ENCODE measurements at places on chromosomes 16 and 17.

DNA sequence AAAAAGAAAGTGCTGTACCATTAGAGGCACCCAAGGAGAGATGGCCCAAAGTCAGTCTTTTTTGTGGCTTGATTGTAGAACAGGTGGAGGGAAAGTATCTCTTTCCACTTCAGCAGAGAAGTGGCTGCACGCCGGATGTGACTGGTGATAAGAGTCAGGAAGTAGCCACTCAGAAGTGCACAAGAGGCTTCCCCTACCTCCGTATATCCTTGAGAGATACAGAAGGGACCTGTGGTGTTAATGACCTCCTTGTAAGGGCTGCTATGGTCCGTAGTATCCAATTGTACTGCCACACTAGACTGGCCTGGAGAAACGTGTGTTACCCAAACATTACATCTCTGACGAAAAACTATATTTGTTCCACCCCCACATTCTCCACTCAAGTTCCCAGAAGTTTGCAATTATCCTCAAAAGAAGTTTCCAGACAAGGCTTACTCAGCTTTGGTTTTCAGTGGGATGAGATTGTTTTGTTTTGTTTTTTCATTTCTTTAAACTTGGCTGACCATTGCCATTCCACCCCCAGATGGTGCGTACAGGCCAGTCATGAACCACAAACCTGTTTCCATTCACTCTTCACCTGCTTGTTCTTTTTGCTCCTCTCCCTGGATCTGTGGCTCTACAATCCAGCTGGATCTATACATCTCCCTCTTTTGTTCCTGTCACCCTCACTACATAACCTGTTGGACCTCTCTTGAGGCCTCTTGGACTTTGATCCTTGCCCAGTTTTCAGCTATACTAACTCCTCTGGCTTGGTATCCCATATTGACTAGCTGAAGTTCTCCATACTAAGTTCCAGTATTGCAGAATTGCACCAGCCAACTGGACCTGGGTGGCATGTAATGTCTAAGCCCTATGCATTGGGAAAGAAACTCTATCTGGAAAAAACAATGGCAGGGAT, 20.7 kb upstream of the MED13 start:
- no peak for DNase-seq

GRCh38 chr17:39563476-39563875, 44.2 kb downstream of the NEUROD2 start:
- no peak for DNase-seq

DNA sequence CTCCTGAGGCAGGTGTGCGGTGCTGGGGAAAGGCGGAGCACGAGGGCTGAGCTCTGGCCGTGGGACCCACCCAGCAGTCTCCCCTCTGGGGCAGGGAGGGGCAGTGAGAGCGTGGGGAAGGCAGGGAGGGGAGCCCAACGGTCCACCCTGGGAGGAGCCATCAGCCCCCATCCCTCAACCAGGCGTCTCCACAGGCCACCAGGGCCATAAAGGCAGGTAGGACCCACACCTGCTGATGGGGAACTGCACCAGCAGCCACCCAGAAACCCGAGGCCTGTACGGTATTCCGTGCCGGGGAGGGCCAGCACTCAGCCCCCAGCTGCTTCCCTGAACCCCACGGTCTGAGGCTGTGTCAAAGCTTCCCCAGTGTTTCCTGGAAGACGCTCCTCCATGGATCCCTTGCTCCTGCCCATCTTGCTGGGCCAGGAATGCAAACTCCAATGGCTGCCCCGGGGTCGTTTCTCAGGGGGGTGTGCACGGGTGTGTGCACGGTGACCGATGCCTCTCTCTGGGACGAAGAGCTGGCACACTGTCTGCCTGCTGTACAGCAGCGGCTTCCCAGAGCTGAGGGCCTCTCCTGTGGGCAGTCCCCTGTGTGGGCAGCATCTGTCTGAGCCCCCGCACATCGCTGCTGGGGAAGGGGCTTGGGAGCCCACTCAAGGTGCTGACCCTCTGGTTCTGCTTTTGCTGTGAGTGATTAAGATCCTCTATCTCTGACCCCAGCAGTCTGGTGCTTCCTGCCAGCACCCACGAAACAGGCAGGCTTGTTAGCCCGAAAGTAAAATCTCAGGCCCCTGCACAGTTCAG, 17.2 kb upstream of the METRNL start:
- DNase-seq, result no peak

GRCh38 chr16:801584-802363, 1.2 kb upstream of the GNG13 start:
- DNase-seq, result no peak

- DNase-seq, result peak; percentile 53
These were observed 14.3 kb downstream of the KPNB1 start for GRCh38 chr17:47663912-47664623.

- no peak for DNase-seq
These were observed 30.5 kb downstream of the CYTH1 start for GRCh38 chr17:78751447-78752161.

DNA sequence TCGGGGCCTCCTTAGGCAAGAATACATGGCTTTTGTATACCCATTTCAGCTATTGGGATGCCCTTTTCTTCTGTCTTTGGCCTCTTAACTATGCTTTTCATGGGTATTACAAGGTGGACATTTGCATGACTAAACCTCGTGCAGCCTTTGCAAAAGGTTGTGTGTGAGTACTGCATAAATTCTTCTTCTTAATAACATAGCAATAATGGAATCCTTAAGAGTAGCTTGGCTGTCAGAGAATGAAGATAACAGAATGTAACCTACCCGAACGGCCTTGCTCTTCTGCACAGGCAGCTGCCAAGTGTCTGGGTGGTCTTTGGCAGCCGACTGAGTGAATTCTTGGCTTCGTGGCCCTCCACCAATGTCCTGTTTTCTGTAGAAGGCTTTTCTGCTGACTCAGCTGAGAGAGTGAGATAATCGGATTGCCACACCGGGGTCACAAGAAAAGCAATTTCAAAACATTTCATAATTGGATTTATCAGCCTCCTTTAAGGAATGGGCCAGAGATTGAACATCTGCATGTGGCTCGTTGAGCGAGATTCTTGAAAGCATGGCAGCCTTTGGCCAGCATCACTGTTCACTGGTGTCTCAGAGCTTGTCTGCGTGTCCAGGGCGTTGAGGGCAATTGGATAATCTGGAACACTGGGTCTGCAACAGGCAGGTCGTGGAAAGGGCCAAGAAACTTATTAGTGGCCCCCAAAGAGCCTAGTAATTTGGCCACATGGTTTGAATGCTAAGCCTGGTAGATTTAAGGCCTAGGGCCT, 13.4 kb downstream of the IRF8 start:
- no peak for DNase-seq

DNA sequence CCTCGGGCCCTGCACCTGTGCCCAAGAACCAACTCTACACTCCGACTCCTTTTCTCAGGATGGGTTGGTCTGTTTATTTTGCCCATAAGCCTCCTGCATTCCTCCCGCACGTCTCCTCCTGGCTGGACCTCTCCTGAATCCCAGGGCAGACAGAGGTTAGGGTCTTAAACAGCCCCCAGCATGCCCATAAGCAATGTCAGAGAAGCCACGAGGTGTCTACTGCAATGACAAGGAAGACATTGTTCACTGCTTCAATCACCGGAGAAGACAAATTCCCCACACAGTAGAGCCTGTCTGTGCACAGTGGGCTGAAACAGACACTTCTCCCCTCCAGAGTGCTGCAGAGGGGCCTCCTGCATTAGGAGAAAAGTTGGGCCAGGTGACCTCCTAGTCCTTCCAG, 230.6 kb upstream of the RPL38 start:
- DNase-seq, result no peak

DNA sequence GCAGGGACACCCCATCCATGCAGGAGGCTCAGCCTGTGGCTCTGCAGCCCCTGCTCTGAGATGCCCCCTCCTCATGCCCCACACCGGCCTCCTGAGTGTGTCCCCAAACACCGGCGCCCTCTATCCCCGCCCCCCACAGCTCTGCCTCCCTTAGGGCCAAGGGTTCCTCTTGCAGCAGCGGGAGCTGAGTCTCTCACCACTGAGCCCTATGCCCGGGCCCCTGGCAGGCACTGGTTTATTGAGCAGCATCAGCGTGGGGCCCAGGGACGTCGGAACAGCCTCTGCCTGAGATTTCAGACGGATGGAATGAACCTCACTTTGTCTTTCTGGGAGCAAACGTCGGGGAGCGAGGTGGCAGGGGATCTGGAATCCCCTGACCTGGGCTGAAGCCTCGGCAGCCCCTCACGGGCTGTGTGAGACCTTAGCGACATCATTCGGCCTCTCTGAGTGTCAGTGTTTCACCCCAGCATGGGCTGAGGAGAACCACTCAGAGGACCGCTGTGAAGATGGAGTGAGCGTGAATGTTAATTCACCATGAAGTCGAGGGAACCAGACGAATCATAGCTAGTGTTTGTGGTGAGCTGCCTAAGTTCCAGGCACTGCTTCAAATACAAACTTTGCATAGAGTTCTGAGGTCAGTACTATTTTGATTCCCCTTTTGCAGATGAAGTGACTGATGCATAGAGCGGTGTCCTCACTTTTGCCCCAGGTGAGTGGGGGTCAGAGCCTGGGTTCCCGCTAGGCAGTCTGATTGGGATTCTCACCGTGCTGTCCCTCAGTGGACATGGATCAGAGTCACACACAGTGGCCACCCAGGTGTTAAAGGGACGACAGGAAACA, 5.3 kb upstream of the C16orf74 start:
- peak; percentile 81 for DNase-seq

DNA sequence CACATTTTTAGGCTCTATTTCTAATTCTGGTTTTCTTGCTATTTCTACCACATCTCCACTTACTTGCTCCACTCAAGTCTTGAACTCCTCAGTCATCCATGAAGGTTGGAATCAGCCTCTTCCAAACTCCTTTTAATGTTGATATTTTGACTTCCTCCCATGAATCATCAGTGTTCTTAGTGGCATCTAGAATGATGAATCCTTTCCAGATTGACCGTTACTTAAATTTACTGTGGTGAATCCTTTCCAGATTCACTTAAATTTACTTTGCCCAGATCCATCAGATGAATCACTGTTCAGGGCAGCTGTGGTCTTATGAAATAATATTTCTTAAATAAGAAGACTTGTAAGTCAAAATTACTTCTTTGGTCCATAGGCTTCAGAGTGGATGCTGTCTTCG, 32.4 kb downstream of the CLTC start:
- DNase-seq, result no peak

- DNase-seq, result peak; percentile 76
These were observed 1.5 kb upstream of the NPTX1 start for GRCh38 chr17:80477647-80478478.

DNA sequence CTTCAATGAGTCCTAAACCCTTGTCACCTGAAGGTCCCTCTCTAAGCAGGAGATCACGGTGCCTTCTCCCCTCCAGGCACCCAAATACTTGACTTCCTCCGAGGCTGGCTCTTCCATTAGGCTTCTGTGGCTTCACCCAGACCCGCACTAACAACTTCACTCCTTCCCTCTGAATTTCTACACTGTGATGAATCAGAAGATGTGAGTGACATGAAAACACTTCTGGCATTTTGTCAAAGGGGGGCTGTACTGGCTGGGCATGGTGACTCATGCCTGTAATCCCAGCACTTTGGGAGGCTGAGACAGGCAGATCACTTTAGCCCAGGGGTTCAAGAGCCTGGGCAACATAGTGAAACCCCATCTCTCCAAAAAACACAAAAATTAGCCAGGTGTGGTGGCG, 72.6 kb upstream of the CNEP1R1 start:
- DNase-seq, result no peak

GRCh38 chr16:86821895-86822294, 243.5 kb downstream of the FOXL1 start:
- DNase-seq, result no peak

DNA sequence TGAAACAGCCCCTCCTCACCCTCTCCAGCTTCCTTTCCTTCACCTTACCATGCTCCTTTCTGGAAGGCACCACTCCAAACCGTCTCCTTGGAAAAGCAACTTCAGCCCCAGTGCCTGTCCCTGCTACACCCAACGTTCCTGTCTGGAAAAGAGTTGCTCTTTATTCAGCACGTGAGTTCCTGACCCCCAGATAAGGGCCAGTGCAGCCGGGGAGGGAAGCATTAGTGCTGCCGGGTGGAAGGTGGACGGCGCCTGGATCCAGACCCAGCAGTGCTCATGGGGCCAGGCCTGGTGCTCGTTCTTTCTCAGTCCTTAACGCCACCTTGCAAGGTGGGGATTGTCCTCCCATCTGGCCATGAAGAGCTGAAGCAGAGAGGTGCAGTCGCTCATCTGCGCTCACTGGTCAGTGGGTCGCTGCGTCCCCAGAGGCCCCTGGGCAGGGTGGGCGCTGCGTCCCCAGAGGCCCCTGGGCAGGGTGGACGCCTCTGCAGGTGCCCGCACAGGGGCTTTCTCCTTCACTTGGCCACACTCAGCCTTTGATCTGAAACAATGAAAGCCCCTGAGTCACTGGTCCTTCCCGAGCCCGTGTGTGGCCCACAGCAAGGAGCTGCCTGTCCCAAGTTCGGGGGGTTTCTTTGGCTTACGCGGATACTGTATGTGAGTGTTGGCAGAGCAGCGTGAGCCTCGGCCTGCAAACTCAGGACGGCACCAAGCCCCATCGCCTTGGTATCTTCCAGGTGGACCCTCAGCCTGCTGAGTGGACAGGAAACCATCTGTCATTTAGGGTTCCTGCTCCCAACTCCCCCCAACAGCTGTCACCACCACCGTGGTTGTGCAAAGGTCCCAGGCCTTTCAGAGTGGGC, 117.1 kb downstream of the SEC14L1 start:
- DNase-seq, result no peak

DNA sequence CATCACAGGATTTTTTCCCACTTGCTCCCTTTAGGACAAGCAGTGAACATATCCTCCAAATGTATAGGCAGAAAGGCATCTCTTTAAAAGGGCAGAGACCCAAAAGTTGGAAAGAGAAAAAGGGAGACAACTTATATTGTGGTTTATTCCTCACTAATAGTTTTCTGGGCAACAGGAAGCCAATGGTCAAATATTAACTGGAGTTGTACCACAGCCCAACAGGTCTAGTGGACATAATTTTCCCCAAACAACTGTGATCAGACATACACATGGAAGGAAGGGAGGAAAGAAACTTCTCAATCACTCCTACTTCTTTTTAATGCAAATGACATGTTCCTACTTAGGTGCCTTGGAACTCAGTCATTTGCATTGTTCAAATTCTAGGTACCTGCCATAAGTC, 78.4 kb downstream of the SOX9 start:
- no peak for DNase-seq

GRCh38 chr16:51155199-51155607, 4.1 kb upstream of the SALL1 start:
- no peak for DNase-seq

DNA sequence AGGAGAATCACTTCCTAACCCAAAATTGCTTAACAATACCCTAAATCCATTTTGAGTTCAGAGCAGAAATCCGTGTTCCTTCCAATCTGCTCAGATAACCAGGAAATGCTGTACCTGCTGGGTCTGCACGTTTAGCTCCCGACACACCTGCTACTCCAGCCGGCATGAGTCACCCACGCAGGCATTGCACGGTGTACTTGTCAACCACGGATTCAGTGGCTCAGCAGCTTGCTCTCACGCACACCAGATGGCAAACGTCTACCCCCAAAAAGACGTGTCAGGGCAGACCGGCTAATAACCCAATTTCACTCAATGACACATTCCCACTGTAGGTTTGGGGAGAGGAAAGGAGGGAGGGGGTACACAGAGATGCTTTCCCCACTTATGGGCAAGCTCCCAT, 468.1 kb downstream of the SOX9 start:
- no peak for DNase-seq
